ENCODE measurements at places on chromosomes 2 and 18.
A peak's percentile ranks its signal among the peaks of the same experiment; 100 is the strongest.

DNA sequence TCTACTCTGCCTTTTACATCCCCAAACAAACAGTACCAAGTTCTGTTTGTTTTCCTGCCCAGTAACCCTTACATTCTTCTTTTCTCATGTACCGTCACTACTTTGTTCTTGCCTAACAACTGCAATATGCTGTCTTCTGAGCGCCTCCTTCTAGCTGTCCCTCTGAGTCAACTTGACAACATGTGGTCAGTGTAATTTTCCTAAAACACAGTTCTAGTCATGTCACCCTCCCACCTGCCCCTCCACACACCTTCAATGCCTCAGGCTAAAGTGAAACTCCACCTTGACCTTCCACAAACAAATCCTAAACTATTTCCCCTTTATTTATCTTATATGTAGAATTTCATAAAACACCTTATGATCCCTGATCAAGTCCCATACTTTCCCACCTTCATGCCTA lies 124.6 kb upstream of the CD302 start:
- no peak overlapping the region for H3K4me3 ChIP-seq
- H3K4me1 ChIP-seq, result peaks cover 35% of the 10 kb centered on the region
- no peak overlapping the region for H3K27ac ChIP-seq
- no peak for DNase-seq

- H3K27ac ChIP-seq, result peak overlapping the region; percentile 85
- peaks cover 28% of the 10 kb centered on the region for H3K4me1 ChIP-seq
- peak; percentile 35 for DNase-seq
- no peaks in the 10 kb centered on the region for H3K27me3 ChIP-seq
- peaks cover 14% of the 10 kb centered on the region for H3K36me3 ChIP-seq
Measured at GRCh38 chr2:144183727-144184126, 336.2 kb downstream of the ZEB2 start.

- H3K27me3 ChIP-seq, result peaks cover 4% of the 10 kb centered on the region
- H3K4me1 ChIP-seq, result no peaks in the 10 kb centered on the region
- no peak for DNase-seq
- no peaks in the 10 kb centered on the region for H3K36me3 ChIP-seq
Measured at GRCh38 chr2:121710470-121711170, 26.1 kb downstream of the NIFK start.

DNA sequence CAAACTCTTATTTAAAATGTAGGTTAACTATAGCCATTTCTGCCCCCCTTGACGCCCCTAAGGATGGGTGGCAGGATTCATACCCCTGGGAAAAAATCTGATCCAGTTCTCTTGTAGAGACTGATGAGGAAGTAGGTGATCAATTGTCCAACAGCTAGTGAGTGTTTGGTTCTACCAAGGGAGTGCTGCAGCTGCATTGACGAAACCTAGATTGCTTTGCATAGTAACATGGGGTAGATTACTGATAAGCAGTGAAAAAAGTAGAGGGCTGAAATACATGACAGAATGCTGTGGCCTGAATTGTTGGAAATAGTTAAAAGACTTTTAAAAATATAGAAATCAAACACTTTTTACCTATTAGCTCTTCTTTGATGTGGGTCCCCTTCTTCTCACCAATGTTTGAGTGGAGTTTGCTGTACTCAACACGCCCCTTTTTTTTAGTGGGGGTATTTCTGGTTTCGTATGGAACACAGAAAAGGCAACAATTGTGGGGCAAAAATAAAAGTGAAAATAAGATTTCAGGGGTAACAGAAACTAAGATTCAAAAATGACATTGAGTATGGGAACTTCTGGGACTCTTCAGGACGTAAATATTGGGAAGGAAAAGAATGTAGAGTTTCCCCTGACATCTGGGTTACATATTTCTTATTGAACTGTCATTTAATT lies 66.2 kb downstream of the MAIP1 start:
- no peak overlapping the region for H3K4me3 ChIP-seq
- no peaks in the 10 kb centered on the region for H3K36me3 ChIP-seq
- peaks cover 16% of the 10 kb centered on the region for H3K27me3 ChIP-seq
- no peaks in the 10 kb centered on the region for H3K4me1 ChIP-seq
- DNase-seq, result no peak

DNA sequence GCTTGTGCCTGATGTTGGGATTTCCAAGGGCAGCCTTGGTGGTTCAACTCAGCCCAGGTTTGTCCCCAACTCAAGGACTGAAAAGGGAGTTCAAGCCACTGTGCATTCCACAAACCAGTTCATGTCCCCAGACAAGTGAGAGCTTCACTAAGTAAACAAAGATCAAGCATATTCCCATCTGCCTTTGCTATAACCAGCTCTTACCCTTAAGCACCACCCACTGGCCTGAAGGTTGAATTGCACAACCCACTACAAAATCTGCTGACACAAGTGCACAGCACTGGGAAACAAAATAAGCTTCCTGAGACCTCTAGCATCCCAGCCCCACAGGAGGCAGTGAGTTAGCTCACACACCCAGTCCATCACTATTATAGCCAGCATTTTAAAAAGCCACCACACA lies 516.7 kb downstream of the NR4A2 start:
- no peaks in the 10 kb centered on the region for H3K36me3 ChIP-seq
- no peak for DNase-seq
- no peaks in the 10 kb centered on the region for H3K4me1 ChIP-seq
- no peaks in the 10 kb centered on the region for H3K27me3 ChIP-seq

- H3K27ac ChIP-seq, result peak overlapping the region; percentile 95
- DNase-seq, result no peak
- H3K27me3 ChIP-seq, result no peaks in the 10 kb centered on the region
- peak overlapping the region; percentile 70 for H3K4me3 ChIP-seq
Measured at GRCh38 chr2:27041752-27042151, 9.0 kb downstream of the TMEM214 start.

DNA sequence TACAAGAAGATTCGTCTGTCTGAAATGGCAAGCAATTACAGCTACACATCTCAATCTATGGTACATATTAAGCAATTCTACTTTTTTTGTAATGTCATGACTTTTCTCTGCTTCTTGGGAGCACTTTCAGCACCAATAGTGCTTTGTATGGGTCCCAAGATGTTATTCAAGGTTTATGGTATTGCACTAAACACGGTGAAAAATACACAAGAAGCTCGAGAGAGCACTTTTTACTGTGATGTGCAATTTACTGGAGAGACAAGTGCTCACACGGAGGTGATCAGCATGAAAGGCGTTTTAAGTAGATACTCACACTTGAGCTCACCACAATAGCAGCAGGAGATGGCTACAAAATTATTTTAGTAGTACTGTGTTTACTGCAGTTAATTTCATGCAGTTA lies 783.6 kb downstream of the CBLN2 start:
- no peak overlapping the region for H3K4me3 ChIP-seq
- no peaks in the 10 kb centered on the region for H3K27me3 ChIP-seq
- H3K4me1 ChIP-seq, result no peaks in the 10 kb centered on the region
- no peaks in the 10 kb centered on the region for H3K36me3 ChIP-seq
- DNase-seq, result no peak

- no peak overlapping the region for H3K27ac ChIP-seq
- H3K4me1 ChIP-seq, result no peaks in the 10 kb centered on the region
- no peak for DNase-seq
Measured at GRCh38 chr18:68475883-68476282, 239.0 kb downstream of the TMX3 start.

DNA sequence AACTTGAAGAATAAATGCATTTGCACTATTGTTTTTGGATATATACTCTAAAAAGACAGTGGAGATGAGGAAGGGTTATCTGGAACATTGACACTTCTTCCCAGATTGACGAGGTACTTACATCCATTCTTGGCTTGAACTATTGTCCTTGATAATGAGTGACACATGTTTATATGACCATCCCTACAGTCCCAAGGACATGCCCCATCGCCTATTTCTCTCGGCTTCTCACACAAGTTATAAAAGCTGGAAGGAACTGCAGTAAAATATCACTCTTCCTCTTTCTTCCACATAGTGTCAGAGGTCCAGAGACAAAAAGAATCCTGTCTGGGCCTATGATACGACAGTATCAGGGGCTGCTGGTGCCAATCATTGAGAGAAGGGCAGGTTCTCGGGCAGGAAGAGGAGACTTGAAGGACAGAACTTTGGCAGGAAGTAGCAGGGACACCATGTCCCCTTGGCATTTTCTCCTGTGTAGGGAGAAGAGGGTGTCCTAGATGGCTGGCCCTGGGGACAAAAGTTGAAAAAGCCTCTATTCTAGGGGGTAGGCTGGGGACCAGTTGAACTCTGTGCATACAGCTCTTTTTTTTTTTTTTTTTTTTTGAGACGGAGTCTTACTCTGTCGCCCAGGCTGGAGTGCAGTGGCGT lies 5.8 kb upstream of the CABLES1 start:
- H3K27me3 ChIP-seq, result peaks cover 7% of the 10 kb centered on the region
- DNase-seq, result no peak
- no peak overlapping the region for H3K4me3 ChIP-seq
- H3K36me3 ChIP-seq, result no peaks in the 10 kb centered on the region

DNA sequence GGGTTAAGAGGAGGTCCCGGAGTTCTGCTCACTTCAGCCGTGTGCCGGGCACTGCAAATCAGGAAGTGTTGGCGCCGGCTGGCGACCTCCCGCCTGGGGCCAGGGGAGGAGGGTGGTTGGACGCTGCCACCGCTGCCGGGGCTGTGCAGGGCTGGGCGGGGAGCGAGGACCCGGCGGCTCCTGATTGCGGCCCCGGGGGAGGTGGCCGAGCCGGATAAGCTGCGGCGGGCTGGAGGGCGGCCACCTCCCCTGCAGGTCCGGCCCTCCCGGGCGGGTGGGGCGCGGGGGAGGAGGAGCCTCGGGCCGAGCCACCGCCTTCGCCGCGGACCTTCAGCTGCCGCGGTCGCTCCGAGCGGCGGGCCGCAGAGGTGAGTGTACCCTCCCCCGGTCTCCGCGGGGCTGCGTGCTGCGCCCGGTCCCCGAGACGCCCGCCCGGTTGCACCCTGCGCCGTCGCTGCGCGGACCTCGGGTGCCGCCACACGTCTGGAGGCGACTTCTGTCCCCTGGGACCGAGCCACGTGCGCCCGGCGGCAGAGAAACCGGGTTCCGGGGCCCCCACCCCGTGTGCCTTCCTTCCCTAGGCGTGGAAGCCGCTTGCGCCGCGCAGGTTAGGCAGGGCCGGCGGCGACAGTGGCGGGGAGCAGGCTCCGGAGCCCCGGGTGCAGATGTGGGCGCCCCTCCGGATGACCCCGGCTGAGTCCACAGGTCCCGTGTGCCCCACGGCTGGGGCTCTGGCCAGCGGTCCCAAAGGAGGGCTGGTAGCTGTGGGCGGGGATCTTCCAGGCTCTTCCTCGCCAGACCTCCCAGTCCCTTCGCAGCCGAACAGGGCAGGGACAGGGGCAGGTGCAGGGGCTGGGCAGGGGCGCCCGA lies at the start of gene STEAP3:
Gene STEAP3 (plus strand): TSS at position 314 of the 870 bp plus-strand sequence. CDS start 7,179 bp downstream, outside the sequence.
- H3K27ac ChIP-seq, result no peak within 1 kb of the TSS
- peaks cover 4% of the 10 kb centered on the region for H3K4me1 ChIP-seq
- H3K36me3 ChIP-seq, result no peaks in the 10 kb centered on the region
- H3K27me3 ChIP-seq, result peaks cover 20% of the 10 kb centered on the region
- H3K4me3 ChIP-seq, result peak within 1 kb of the TSS; percentile 62
- peak; percentile 38 for DNase-seq

- no peak for DNase-seq
- H3K4me3 ChIP-seq, result peak overlapping the region; percentile 98
- H3K4me1 ChIP-seq, result peaks cover 33% of the 10 kb centered on the region
- no peaks in the 10 kb centered on the region for H3K27me3 ChIP-seq
- H3K36me3 ChIP-seq, result peaks cover 26% of the 10 kb centered on the region
Measured at GRCh38 chr2:96739076-96739632, 710 bp downstream of the LMAN2L start.

DNA sequence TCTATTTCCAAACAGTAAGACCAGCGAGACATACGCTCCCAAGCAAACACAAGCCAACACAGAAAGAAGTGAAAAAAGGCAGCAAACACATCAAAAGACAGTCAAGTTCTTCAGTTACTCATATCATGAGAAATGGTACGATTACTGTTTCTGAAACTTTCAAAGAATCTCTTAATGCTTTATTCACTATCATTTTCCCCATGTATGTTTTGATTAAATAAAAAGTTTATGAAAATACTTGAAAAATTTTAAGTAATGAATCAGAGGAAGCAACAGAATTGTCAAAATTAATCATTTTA lies 114.9 kb downstream of the HDAC4 start:
- H3K27me3 ChIP-seq, result peaks cover 17% of the 10 kb centered on the region
- no peak for DNase-seq
- no peaks in the 10 kb centered on the region for H3K36me3 ChIP-seq
- no peak overlapping the region for H3K4me3 ChIP-seq

DNA sequence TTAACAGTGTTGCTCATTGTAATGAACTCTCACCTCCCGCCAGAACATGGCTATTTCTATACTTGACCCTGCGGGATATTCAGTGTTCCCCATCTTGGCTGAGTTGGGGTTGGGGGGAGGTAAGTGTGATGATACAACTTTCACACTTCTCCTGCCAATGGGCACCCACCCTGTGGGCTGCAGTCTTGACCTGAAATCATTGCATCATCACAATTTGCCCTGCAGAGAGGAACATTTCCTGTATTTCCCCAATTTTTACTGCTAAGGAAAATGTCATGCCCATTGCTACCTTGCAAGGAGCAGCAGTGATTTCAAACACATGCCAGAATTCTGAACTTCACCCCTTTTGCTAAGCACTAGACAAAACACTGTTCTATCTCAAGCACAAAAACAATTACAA lies 92.1 kb downstream of the ADD2 start:
- H3K4me1 ChIP-seq, result no peaks in the 10 kb centered on the region
- H3K4me3 ChIP-seq, result no peak overlapping the region
- no peak for DNase-seq
- no peaks in the 10 kb centered on the region for H3K27me3 ChIP-seq
- no peak overlapping the region for H3K27ac ChIP-seq

DNA sequence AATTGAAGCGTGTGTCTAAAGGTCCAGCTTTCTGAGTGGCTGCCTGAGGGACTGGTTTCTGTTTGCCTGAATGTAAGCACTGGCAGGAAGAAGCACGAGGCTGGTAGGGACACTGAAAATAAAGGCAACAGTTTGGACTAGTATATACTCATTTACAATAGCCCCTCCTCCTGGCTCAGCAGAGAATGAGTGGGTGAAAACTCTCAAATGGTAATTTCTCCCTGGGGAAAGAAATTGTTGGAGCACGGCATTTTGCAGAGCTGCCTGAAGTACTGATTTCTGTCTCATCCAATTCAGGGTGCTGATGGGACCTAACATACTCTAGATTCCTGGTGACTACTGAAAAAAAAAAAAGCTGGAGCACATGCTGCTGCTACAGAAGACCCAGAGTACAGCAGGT lies 17.3 kb upstream of the SPP2 start:
- H3K27me3 ChIP-seq, result peaks cover 51% of the 10 kb centered on the region
- no peak overlapping the region for H3K4me3 ChIP-seq
- no peak overlapping the region for H3K27ac ChIP-seq
- no peaks in the 10 kb centered on the region for H3K36me3 ChIP-seq

Measured in activated B cell treated with CpG ODN at 0.5 μM for 24 hours (primary cell).